NCI-H82 (cell line): ENCODE measurements at places on chromosomes 4 and X.

DNA sequence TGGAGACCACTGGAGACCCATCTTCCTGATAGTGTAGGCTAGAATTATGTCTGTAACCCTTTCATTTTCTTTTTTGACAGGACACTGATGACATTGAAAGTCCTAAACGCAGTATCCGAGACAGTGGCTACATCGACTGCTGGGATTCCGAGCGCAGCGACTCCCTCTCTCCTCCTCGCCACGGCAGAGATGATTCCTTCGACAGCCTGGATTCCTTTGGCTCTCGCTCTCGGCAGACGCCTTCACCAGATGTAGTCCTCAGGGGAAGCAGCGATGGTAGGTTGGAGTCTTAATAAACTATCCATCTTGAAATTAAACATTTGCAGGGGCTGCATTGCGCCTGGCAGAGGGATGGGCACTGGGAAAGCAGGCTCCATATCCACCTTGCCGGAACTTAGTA, 75.4 kb downstream of the LIMCH1 start:
- no peak for DNase-seq

- peak; percentile 31 for DNase-seq
Observed at GRCh38 chrX:40530509-40530908, 50.3 kb upstream of the ATP6AP2 start.

GRCh38 chrX:131588995-131589394, 45.1 kb downstream of the OR13H1 start:
- DNase-seq: no peak

DNA sequence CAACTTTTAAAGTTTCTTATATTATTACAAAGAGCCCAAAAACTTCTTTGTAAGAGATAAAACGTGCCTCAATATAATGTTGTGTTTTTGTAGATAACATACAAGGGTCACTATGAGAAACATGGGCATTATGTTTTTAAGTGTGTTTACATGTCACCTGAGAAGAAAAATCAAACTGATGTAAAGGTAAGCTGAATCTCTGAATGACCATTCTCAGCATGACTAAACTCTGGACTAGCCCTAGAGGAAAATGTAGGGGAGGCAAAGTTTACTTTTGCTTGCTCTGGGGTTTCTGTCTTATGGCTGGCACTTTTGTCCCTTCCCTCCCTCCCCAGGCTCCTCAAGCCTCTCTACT, 6.8 kb downstream of the MEPE start:
- no peak for DNase-seq

DNA sequence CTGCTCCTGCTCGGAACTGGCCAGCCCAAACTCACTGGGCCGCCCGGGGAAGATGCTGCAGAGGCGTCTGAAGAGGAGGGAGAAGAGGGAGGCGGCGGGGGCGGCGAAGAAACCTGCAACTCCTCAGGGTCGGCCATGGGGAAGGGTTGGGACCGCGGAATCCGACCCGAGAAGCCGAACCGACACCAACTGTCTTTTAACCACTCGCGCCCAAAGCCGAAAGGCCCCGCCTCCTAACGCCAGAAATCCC, at the start of gene C4orf46:
Gene C4orf46, minus strand, starts transcription at position 223 of the 250 bp plus-strand sequence. Its CDS starts 86 bp downstream, at position 137.
- DNase-seq: no peak

GRCh38 chrX:132199941-132200340, 19.3 kb downstream of the RAP2C start:
- DNase-seq: no peak

DNA sequence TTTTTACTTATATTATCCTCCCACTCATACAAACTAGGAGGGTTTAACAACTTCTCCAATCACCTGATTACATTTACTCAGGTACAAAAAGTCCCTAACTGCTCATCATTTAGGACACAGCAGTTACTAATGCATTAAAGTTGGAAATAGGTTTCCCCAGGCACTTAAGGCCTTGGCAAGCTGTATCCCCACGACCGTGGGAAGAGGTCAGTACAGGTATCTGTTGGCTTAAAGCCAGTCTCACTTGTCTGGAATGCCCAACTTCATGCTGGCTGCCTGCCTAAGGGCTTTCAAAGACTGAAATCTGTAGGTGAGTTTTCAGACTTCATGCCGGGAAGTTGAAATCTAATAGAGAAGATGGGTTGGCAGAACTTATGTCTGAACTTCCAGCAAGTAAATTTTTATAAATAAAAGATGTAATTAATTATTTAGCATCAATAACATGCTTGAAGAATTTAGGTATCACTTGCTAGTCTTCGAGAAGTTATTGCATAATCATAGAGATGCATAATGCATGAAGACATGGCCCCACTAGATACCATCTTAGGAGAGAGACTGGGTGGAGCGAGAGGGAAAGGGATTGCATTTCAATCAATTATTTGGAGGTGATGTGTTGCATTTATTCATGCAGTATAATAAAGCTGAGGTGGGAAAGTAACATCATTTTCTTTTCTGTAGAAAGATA, 54.2 kb downstream of the SCD5 start:
- DNase-seq: no peak

- DNase-seq: no peak
Observed at GRCh38 chr4:38688676-38689355, 24.8 kb downstream of the KLF3 start.
